ENCODE measurements at places on chromosomes 12 and 14. TPM values are rescaled to one million over a fixed set of nuclear protein-coding genes. Genes with fewer than 3 reads are reported as not detected.

DDX11 gene
- 20.9 TPM for total RNA-seq

ETFBKMT gene
- 1.0 TPM for total RNA-seq

CLEC1A gene
- not detected for total RNA-seq

PLEKHD1 gene
- total RNA-seq: 0.26 TPM

PSME1 gene
- 65.0 TPM for total RNA-seq

TC2N gene
- total RNA-seq: 46.1 TPM

SYNDIG1L gene
- total RNA-seq: under 0.01 TPM

KLHL33 gene
- not detected for total RNA-seq

TMEM63C gene
- total RNA-seq: 0.79 TPM

ADAM20 gene
- total RNA-seq: 2.6 TPM

SLC22A17 gene
- total RNA-seq: 0.90 TPM

RNF212B gene
- total RNA-seq: not detected

MYBPC1 gene
- total RNA-seq: not detected

Data from bronchial epithelial cell (primary cell).